ENCODE measurements at places on chromosomes 7 and 10.

GRCh38 chr10:113496111-113497109 is 56.4 kb upstream of the HABP2 start:
- DNase-seq, result no peak

DNA sequence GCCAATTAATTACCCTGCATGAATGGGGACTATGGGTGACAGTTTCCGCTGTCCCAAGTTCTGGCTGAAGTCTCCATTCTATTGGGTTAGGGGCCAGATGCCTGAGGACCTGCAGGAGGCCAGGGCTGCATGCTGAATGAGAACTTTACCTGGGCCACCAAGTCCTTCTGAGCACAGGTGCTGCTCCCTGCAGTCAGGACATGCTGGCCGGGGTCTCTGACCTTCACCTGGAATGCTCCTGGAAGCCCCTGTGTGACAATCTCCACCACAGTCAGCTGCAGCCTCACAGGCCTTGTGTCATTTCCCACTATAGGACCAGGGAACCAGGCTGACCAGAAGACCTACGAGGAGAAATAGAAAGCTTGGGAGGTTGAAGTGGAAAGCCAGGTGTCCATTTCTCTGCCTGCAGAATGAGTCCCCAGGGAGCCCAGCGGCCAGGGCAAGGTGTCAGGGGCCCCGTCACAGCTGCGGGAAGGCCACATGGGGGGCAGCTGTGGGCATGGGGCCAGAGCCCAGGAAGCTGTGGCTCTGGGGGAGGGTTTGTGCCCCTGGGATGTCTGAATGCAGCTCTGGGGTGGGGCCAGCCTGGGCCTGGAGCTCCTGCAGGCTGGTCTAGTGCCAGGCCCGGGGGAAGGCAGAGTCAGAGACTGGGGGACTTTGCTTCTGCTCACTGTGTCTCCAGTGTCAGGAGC is 5.6 kb upstream of the GIMAP8 start:
- no peak for DNase-seq

DNA sequence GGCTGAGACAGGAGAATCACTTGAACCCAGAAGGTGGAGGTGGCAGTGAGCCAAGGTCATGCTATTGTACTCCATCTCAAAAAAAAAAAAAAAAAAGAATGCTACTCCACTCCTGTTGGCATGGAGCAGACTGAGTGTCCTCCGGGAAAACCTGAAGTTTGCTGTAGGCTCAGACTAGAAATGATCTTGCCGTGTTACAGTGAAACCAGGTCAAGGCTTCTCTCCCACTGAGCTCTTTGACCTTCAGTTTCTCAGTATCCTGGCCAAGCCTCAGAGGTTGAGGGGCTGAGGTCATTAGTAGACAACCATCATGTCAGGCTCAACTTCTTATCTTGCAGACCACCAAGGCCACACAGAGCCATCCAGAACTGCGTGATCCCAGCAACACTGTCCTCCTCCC is 348.6 kb upstream of the ZNF32 start:
- no peak for DNase-seq

DNA sequence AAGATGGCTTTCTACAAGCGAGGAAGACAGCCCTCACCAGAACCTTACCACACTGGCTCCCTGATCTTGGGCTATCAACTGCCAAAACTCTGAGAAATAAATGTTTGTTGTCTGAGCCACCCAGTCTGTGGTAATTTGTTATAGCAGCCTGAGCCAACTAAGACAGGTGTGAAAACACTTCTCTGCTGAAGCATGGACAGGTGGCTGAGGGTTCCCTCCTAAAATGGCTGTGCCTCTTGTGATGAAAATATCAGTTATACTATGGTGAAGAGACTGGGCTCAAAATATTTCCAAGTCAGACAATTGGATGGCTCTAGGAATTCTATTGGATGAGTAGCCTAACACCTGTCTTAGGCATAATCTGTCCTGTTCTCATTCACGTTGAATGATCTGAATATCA is 78.1 kb downstream of the CDK1 start:
- DNase-seq, result no peak

- DNase-seq, result no peak
These were observed 12.8 kb upstream of the GPR85 start for GRCh38 chr7:113099284-113099919.

GRCh38 chr7:33432821-33433220 is 303.5 kb downstream of the BBS9 start:
- no peak for DNase-seq

- DNase-seq, result no peak
These were observed 4.7 kb upstream of the PWWP2B start for GRCh38 chr10:132392184-132392800.

DNA sequence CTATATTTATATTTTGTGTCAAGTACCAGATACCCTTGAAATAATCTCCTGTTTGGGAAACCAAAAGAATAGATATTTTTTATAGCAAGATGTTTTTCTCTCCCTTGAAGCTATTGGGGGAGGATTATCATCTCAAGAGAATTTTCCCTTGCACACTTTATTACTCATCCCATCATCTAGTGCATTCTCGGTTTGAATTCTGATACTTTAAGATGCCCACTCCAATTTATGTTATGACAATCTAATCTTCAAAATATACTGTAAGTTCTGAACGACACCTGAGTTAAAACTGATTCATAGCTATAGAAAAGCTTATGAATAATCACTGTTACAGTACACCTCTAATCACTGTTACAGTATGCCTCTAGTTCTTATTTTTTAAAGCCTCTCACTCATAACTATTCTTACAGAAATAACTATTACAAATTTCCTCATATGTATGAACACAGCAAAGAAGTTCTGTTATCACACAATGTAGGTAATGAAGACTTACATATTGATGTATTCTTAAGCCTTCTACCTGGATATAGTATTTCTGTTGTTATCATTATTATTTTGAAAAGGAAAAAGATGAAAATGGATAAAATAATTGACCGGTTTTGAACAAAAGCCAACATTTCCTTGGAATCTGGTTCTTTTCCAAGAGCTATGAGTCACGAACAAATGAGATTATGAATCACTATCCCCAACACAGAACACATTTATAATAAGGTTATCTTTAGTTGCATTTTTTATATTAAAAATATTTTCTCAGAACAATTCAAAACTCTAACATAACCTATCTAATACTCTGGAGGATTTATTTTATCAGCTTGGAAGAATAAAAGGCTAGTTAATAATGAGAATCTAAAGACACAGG is 72.3 kb upstream of the FAM13C start:
- no peak for DNase-seq

GRCh38 chr7:42241424-42241823 is 4.4 kb upstream of the GLI3 start:
- no peak for DNase-seq
